ENCODE measurements at places on chromosomes 1 and 21. TPM values are rescaled to one million over a fixed set of nuclear protein-coding genes. Genes with fewer than 3 reads are reported as not detected.

ARHGEF16 gene
- total RNA-seq: 0.22 TPM

DNA sequence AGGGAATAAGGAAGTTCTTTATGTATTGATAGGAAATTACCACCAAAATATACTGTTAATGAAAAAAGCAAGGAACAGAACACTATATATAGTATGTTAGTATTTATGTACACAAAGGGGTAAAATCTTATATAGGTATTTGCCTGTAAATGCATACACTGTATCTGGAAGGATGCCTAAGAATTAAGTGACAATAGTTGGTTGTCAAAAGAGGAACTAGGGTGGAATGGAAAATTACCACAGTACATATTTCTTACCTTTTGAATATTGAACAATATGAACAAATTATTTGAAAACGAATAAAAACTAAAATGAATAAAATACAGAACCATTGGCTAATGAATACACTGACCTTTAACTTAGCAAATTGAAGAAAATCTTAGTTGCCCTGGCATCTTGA is 13.6 kb downstream of the ARPC5 start:
- no peak overlapping the region for H3K4me3 ChIP-seq
- H3K36me3 ChIP-seq: peaks cover 7% of the 10 kb centered on the region
- no peaks in the 10 kb centered on the region for H3K27me3 ChIP-seq
- peaks cover 4% of the 10 kb centered on the region for H3K4me1 ChIP-seq

DNA sequence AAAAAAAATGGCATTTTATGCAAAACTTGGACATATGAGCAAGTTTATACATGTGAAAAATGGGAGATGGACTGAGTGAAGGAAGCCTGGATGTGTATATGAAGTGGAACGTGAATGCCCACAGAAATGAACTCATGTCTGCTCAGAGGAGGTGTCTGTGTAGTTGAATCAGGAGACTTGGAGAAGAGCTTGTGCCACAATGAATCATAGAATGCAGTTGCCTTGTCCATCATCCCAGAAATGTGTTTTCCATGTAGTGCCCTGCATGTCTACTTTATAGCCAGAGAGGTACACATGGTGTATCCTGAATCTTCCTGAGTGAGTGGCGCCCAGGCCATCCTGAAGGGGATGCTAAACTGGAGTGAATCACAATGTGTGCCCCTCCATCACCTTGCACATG is 2.6 kb upstream of the ILDR2 start:
- no peaks in the 10 kb centered on the region for H3K36me3 ChIP-seq
- H3K4me1 ChIP-seq: peaks cover 13% of the 10 kb centered on the region
- DNase-seq: no peak
- H3K27ac ChIP-seq: no peak overlapping the region
- H3K4me3 ChIP-seq: no peak overlapping the region
- peaks cover 10% of the 10 kb centered on the region for H3K27me3 ChIP-seq

DNA sequence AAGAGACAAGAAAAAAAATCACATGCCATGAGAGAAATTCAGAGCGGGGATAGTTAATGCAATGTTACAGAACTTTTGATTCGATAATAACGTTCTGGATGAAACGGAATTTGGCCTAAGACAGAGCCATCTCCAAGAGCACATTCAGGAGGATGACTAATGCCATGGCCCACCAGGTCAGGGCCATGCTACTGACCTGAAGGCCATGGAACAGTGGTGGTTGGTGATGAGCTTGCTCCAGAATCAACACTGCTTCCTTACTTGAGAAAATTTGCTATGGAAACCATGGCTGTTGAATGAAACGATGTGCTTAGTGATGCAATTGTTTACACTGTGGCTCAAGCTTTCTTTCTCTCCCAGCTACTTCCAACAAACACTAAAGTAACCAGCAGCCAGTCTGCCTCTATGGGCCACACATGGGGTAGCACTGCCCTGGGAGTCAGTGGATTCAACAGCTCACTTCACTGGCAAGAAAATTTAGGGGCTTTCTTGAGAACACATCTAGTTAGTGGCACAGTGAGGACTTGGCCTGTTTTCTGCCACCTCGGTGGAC is 299.1 kb downstream of the PCP4 start:
- H3K36me3 ChIP-seq: no peaks in the 10 kb centered on the region
- H3K4me1 ChIP-seq: no peaks in the 10 kb centered on the region
- DNase-seq: no peak
- no peak overlapping the region for H3K4me3 ChIP-seq

GRCh38 chr1:46643368-46643775 is 24.8 kb downstream of the ATPAF1 start:
- H3K4me3 ChIP-seq: no peak overlapping the region
- no peak overlapping the region for H3K27ac ChIP-seq
- no peak for DNase-seq
- peaks cover 8% of the 10 kb centered on the region for H3K36me3 ChIP-seq
- no peaks in the 10 kb centered on the region for H3K27me3 ChIP-seq

LCE2B gene
- total RNA-seq: not detected

MMP23B gene
- total RNA-seq: 3.7 TPM

GRCh38 chr1:199510314-199510713 is 517.2 kb upstream of the NR5A2 start:
- H3K4me3 ChIP-seq: no peak overlapping the region
- no peaks in the 10 kb centered on the region for H3K4me1 ChIP-seq
- H3K27me3 ChIP-seq: no peaks in the 10 kb centered on the region
- no peak overlapping the region for H3K27ac ChIP-seq
- no peaks in the 10 kb centered on the region for H3K36me3 ChIP-seq

KCNN3 gene
- total RNA-seq: 0.06 TPM

SF3B4 gene
- 47.7 TPM for total RNA-seq
